ENCODE measurements at places on chromosomes 6 and 20. TPM values are rescaled to one million over a fixed set of nuclear protein-coding genes. Genes with fewer than 3 reads are reported as not detected.
A peak's percentile ranks its signal among the peaks of the same experiment; 100 is the strongest.

DNA sequence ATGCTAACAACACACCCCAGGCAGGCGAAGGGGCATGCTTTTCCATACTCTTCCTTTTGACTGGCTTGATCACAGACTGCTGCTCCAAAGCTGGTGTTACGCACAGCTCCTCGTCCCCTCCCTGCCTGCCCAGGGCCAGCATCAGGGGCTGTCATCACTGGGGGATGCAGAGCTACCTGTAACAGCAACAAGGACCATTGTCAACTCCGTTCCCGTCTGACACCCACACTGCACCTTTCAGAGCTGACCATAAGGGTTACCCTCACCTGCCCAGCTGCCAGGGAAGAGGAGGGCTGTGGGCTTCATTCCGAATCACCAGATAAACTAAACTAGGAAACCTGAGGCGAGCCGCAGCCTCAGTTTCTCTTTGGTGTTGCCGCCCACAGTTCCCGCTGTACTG is 15.4 kb downstream of the NQO2 start:
- H3K36me3 ChIP-seq, result peaks cover 47% of the 10 kb centered on the region
- no peaks in the 10 kb centered on the region for H3K4me1 ChIP-seq
- no peaks in the 10 kb centered on the region for H3K27me3 ChIP-seq

Gene DUSP22
- total RNA-seq, result 20.7 TPM

DNA sequence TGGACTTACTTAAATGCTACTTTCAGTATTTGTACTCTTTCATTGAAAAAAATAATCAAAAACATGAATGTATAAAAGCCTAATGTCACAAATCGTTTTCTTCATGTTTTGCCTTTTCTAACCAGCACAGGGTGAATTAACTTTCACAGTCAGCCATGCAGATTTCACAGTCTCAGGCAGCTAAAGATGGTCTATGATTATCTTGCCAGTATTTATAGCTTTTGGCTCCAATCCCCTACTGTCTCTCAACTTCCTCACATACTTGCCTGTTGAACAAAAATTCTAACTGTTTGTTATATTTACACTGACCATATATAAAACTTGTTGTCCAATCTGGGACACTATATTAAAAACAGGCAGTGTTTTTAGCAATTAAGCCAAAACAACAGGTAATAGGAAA is 358.2 kb downstream of the ARHGAP18 start:
- H3K36me3 ChIP-seq, result peaks cover 4% of the 10 kb centered on the region
- H3K4me3 ChIP-seq, result no peak overlapping the region
- peak; percentile 24 for DNase-seq
- H3K27ac ChIP-seq, result no peak overlapping the region
- no peaks in the 10 kb centered on the region for H3K4me1 ChIP-seq
- H3K27me3 ChIP-seq, result no peaks in the 10 kb centered on the region

DNA sequence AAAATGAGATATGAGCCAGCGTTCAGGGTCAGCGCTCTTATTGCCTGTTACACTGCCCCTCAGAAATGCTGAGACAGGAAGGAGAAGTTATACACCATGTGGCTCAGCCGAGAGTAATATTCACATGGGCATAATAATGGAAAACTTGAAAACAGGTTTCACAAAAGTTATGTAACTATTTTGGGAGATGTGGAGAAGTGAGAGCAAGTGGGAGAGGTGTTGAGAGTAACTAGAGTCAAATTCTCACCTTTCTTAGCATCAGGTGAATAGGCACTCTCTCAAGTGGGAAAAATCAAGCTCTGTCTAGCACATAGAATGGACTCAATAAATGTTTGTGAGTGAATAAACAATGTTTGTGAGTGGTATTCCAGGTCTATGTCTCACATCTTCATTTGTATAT is 94.5 kb downstream of the TBX18 start:
- H3K4me3 ChIP-seq, result no peak overlapping the region
- no peaks in the 10 kb centered on the region for H3K27me3 ChIP-seq
- H3K36me3 ChIP-seq, result no peaks in the 10 kb centered on the region
- H3K4me1 ChIP-seq, result no peaks in the 10 kb centered on the region

DNA sequence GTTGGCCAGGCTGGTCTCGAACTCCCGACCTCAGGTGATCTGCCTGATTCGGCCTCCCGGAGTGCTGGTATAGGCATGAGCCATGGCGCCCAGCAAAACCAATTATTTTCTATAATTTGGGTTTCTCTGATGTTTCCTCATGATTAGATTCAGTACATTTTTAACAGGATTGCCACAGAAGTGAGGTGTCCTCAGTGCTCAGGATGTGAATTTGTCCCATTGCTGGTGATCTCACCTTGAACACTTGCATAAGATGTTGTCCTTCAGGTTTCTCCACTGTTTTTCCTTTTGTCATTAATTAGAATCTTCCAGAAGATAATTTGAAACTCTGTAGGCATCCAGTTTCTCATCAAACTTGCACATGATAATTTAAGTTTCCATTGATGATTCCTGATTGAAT is 45.4 kb upstream of the RPL7L1 start:
- H3K27me3 ChIP-seq, result no peaks in the 10 kb centered on the region
- peaks cover 19% of the 10 kb centered on the region for H3K36me3 ChIP-seq
- DNase-seq, result no peak
- H3K4me1 ChIP-seq, result no peaks in the 10 kb centered on the region

DNA sequence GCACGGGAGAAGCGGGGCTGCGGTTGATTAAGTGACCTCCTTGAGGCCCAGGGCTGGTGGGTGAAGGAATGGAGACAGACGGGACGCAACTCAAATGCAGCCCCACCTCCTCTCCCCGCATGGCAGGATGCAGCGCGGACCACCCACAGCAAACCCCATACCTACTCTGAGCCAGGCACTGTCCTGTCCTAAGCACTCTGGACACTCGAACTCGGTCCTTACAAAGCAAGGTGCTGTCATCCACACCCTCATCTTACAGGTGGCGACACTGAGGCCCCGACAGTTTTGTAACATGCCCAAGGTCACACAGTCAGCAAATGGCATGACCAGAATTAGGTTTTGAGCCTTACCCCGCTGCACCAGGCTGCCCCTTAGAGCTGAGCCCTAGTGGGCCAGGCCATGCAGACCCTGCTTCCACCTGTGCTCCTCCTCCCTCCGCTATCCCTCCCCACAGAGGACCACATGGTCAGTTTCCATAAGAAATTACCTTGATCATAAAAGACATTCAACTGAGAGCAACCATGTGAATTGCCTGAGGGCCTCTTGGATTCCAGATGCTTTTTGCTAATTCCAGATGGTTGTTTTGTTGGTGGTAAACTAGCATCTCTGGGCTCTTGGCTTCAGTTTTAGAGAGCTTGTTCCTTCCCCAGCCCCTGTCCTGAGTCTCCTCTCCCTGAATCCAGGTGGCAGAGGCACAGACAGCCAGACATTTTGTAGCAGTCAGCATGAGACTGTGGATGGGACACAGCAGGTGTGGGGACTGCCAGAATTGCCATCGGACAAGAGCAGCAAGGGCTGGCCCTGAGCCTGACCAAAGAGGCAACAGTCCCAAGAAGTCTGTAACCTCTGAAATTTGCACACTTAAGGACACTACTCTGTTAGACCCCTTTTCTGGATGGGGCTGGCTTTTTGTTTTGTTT is 171.9 kb upstream of the PMEPA1 start:
- H3K4me3 ChIP-seq, result no peak overlapping the region
- peak; percentile 48 for DNase-seq
- no peaks in the 10 kb centered on the region for H3K36me3 ChIP-seq

Measured in muscle of leg (tissue), 16 donors.